ENCODE measurements at places on chromosomes 4 and X. TPM values are rescaled to one million over a fixed set of nuclear protein-coding genes. Genes with fewer than 3 reads are reported as not detected.
A peak's percentile ranks its signal among the peaks of the same experiment; 100 is the strongest.

GRCh38 chrX:129007631-129008030 lies 515.7 kb downstream of the SMARCA1 start:
- DNase-seq: no peak

DNA sequence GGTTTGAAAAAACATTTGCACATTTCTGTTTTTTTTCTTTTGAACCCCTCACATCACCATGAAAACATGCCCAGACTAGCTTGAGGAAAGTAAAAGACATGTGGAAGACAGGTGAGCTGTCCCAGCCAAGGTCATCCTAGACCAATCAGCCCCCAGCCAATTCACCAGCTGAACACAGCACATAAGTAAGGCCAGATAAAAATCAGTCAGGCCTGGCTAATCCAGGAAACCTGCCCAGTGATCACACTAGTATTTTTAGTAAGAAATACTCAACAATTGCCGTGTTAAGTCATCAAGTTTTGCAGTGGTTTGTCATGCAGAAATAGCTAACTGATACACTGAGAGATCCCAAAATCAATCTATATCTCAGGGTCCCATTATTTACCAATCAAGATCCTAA lies 4.4 kb upstream of the SMR3A start:
- DNase-seq: peak; percentile 18

DNA sequence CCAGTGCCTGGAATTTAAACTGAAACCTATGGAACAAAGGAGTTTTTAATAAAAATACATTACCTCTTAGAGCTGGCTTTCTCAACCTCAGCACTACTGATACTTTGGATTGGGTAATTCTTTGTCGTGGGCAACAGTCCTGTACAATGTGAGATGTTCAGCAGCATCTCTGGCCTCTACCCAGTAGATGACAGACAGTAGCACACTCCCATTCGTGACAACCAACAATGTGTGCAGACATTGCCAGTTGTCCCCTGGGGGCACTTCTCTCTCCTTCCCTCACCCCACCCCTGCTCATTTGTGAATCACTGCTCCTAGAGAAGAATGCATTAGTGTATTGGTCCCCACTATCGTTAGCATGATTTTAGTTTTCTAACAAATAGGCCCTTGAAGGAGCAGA lies 16.2 kb downstream of the GPAT3 start:
- DNase-seq: peak; percentile 53

FDCSP gene
- not detected for total RNA-seq

GRCh38 chr4:84847978-84848377 lies 118.5 kb downstream of the WDFY3 start:
- DNase-seq: no peak

DNA sequence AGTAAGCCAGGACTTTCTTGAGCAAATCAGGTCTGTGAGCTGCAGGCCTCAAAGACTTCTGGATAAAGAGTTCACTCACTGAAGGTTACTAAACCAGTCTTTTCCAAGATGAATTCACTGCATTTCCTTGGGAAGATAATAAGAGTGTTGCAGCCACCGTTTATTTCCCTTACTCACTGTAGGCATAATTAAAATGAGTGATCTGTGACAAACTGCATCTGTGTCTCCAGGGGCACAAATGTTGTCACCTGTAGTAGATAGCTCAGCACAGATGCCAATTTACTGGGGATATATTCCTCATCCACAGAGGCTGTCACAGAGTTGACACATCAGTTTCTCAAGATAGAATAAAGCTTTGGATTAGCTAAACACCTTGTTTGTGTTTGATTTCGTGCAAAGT lies 580.2 kb downstream of the SPRY1 start:
- DNase-seq: no peak

TECRL gene
- not detected for total RNA-seq

- DNase-seq: no peak
Measured at GRCh38 chr4:61446941-61447340, 246.8 kb downstream of the ADGRL3 start.

IL1RAPL2 gene
- total RNA-seq: 0.13 TPM

- no peak for DNase-seq
Measured at GRCh38 chr4:41256740-41257256, at the start of gene UCHL1. Gene UCHL1, plus strand, starts transcription at chr4:41256928. Its CDS starts 49 bp downstream, at chr4:41256977.

MAGEC1 gene
- not detected for total RNA-seq

DNA sequence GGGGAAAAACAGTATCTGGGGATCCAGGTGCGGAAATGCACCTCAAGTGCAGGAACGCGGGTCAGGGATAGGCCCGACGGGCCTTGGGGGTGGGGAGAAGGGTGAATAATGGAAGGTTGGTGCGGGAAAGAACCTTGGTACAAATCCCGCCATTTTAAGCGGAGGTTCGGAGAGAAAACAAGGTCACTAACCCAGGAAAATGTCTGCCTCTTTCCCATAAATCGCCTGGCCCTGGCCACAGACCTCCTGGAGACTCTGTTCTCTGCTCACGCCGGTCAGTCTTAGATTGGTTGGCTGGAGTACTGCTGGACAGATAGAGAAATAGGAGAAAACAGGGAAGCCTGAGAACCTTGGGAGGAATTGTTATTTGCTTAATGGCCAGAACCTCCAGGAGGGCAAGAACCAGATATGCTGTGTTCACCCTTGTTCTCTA lies 897 bp upstream of the FBXL5 start:
- no peak for DNase-seq

DNA sequence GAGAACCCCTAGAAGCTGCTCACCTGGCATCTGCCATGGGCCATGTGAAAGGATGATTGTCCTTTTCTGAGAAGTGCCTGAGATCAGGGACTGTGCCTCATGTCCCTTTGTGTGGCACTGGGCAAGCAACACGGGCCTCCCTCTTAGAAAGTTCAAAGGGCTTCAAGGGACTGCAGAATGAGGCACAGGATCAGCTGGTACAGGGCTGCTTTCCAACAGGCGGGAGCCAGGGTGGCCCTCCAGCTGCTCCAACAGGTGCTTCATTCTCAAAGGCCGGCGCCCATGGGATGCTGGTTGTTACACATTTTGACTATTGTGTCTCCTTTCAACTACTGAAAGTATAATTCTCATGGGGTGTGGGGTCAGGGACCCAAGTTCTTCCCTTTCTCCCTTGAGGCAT lies 114.7 kb downstream of the ENPP6 start:
- DNase-seq: no peak

- DNase-seq: no peak
Measured at GRCh38 chr4:17309567-17310268, 202.2 kb downstream of the QDPR start.

CD38 gene
- total RNA-seq: not detected

PNMA6A gene
- 0.53 TPM for total RNA-seq

DNA sequence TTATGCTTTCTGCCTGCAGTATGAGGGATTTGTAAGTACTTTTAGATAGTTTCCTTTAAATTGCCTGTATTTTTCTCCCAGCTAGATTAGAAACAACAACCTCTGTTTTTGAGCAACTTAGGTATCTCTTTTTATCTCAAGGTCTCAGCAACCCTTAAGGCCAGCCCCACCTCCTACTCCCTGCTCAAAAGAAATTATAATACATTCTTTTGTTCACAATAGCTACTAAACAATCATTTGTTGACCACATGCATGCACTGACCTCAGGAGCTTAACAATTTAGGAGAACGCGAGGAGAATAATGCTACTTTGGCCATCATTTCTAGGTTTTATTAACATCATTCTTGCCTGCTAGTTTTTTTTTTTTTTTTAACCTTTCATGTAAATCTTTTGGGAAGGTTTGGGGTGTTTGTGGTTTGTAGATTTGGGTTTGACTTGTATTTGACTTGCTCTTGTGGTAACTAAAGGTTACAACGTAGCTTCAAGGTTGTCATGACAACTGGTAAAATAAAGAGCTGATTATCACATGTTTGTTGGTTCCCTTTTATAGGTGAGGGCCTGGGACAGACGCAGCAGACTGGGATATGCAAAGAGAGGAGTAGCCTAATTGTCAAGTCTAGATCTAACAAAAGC lies 145.4 kb upstream of the PLAC1 start:
- no peak for DNase-seq

LRRC66 gene
- 0.51 TPM for total RNA-seq

PDLIM3 gene
- total RNA-seq: 1.6 TPM

- DNase-seq: no peak
Measured at GRCh38 chr4:25927361-25928195, 13.6 kb downstream of the SMIM20 start.

- no peak for DNase-seq
Measured at GRCh38 chr4:147942729-147943128, 210.8 kb downstream of the ARHGAP10 start.

GRCh38 chr4:173258866-173259265 lies 75.3 kb downstream of the HMGB2 start:
- no peak for DNase-seq

ADH6 gene
- not detected for total RNA-seq

INTS6L gene
- 3.2 TPM for total RNA-seq

- peak; percentile 8 for DNase-seq
Measured at GRCh38 chrX:150219374-150220185, 143.5 kb upstream of the MAMLD1 start.

NPY5R gene
- total RNA-seq: not detected

GRCh38 chr4:110306303-110306702 lies 107.9 kb upstream of the ELOVL6 start:
- DNase-seq: no peak

MAP7D2 gene
- total RNA-seq: 0.38 TPM

USP17L17 gene
- total RNA-seq: not detected

CSAG1 gene
- not detected for total RNA-seq

HSFX3 gene
- total RNA-seq: not detected

- no peak for DNase-seq
Measured at GRCh38 chr4:152806501-152807125, 26.9 kb downstream of the ARFIP1 start.

UGT2B17 gene
- not detected for total RNA-seq

SMIM10L2A gene
- 3.8 TPM for total RNA-seq

DNA sequence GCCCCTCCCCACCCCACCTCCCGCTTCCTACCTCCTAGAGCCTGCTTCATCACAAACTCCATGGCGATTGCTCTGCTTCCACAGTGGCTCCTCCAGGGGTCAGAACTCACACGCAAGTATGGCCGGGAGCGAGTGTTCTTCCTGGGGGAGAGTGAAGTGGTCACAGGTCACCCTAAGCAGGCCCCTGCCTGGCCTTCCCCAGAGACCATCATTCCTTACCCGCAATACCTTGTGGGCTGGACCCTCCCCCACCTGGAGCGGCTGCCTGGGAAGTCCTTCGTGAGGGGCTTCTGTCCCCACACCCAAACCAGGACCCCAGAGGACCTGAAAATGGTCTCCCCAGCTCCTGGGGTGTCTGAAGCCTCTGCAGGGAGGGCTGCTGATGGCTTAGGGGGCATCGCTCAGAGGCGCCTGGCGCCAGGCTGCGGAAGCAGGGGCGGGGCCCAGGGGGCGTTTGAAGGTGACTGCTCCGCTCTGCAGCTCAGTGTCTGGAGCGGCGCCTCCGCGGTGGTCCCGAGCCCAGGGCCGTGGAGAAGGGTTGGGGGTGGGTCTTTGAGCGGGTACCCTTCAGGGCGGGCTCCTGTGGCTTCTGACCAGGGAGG lies 1.4 kb downstream of the CPLX1 start:
- no peak for DNase-seq

- DNase-seq: no peak
Measured at GRCh38 chrX:123685232-123685631, 47.6 kb downstream of the THOC2 start.

Measured in bronchial epithelial cell (primary cell).